ENCODE measurements at places on chromosomes 13 and 19.

DNA sequence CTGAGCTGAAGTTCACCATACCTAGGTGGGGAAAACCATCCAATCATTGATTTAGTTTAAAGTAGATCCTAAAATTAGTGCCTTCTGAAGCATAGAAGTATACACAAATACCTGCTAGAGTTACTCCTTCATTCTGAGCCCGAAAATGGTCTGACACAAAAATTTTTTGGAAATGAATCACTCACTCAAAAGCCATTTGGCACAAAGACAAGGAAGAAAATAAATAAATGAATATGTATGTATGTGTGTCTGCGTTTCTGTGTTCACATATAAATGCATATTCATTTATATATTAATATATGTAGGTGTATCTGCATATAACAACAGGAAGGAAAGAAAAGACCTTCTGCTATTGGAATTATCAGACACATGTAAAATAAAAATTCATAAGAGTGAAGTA lies 614.4 kb upstream of the PCDH9 start:
- no peak for DNase-seq

DNA sequence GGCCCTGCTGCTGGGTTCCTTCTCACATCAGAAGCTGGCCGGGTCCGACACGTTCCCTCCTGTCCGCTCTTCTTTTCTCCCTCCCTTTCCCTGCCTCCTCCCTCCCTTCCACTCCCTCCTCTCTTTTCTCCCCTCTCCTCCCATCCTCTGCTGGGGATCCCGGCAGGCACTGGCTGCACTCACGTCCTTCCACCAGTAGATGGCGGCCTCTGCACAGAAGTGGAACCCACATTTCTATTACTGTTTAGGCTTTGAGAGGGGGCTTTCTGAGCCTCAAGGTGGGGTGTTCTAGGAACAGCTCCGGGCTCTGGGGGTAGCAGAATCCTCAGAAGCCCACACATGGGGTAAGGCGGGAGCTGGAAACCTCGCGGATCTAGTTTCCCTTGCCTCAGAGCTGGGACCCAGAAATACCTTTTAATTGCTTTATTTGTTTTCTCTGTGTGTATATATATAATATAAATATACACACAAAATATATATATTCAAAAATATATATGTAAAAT lies 294.2 kb downstream of the ZNF536 start:
- peak; percentile 54 for DNase-seq

GRCh38 chr13:112449545-112449930 lies 73.4 kb downstream of the SPACA7 start:
- no peak for DNase-seq

DNA sequence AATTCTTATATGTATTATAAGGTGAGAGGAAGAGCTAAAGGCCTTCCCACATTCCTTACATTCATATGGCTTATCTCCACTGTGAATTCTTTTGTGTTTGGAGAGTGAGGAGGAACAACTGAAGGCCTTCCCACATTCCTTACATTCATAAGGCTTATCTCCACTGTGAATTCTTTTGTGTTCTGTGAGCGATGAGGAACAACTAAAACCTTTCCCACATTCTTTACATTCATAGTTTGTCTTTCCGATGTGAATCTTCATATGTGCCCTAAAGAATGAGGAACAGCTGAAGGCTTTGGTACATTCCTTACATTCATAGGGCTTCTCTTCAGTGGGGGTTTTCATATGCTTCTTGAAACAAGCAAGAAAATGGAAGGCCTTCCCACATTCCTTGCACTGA lies 13.3 kb downstream of the ZNF699 start:
- no peak for DNase-seq

DNA sequence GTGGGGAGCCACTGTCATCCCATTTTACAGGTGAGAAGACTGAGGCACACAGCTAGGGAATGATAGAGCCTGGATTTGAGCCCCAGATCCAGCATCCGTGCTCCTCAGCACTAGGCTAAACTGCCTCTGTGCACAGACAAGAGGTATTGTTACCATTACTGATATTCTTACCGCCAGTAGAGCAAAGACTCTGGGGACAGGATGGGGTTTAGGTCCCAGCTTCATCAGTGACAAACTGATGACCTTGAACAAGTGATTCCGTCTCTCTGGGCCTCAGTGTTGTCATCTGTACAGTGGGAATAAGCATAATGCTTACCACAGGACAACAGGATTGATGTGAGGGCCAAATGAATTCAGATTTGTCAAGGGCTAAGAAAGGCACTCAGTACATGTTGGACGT lies 16.5 kb downstream of the AXL start:
- DNase-seq, result no peak

DNA sequence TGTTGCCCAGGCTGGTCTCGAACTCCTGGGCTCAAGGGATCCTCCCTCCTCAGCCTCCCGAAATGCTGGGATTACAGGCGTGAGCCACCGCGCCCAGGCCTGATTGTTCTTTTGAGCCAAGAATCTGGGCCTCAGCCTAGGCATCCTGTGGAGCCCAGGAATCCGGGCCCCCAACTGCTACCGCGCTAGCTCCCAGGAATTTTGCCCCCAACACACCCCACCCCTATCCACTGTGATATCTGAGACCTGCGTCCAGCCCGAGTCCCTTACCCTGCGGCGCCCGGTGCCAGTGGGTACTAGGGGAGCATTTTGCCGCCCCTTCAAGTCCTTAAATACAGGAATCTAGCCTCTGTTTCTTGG lies 838 bp upstream of the MYADM start:
- DNase-seq, result peak; percentile 54
